ENCODE measurements at places on chromosomes 12 and 14.

- no peak for DNase-seq
Measured at GRCh38 chr14:59363531-59364226, 101.5 kb downstream of the GPR135 start.

DNA sequence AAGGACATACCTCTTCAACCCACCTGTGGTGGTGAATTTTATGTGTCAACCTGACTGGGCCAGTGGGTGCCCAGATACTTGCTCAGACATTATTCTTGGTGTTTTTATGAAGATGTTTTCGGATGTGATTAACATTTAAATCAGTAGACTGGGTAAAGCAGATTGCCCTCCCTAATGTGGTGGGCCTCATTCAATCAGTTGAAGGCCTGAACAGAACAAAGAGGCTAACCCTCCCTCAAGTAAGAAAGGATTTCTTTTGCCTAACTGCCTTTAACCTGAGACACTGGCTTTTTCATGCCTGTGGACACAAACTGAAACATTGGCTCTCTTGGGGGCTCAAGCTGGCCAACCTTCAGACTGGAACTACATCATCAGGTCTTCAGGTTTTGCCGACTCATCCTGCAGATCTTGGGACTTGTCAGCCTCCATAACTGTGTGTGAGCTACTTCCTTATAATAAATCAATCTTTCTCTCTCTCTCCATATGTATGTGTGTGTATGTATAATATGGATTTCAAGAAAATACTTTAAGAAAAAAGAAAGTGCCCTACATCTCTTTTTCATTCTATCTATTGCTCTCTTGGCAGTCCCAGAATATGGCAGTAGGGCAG lies 39.4 kb downstream of the RTN1 start:
- DNase-seq = no peak

- no peak for DNase-seq
Measured at GRCh38 chr14:54515670-54516069, 6.0 kb downstream of the CGRRF1 start.

- no peak for DNase-seq
Measured at GRCh38 chr14:64736271-64737169, 32.3 kb downstream of the PLEKHG3 start.

- DNase-seq = no peak
Measured at GRCh38 chr14:59450716-59451115, 14.5 kb downstream of the GPR135 start.

- no peak for DNase-seq
Measured at GRCh38 chr12:45268672-45269411, 52.9 kb downstream of the ANO6 start.

- DNase-seq = no peak
Measured at GRCh38 chr12:107929436-107929835, 154.9 kb downstream of the ASCL4 start.

GRCh38 chr12:90174198-90174510 lies 465.5 kb upstream of the ATP2B1 start:
- no peak for DNase-seq

DNA sequence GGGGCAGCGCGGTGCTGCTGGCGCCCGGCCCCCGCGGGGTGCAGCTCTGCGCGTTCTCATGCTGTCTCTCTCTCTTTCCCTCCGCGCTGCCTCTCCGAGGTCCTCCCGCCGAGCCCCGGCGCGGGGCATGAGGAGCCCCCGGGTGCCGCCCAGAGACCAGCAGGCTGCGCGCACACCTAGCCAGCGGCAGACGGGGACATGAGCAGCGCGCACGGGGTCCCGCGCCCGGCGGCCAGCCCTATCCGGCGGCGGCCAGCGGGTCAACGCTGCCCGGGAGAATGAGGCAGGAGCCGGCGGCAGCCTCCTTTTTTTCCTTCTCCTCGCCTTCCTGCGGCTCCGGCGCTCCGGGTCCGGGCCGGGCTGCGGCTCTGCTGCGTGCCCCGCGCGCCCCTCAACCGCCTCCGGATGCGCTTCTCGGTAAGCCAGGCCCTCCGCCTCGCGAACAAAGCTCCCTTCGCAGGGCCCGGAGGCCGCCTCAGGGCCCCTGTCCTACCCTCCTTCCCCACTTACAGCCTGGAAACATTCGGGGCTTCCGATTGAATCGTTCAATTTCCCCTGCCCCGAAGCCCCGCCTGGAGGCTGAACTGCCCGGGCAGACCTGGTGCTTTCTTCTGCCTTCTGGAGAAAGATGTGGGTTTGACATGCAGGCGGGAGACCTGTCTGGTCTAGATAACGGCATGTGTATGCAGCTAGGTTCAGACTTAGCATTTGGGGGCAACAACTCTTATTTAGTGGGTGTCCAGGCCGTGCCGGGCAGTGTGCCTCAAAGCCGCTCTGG lies at the start of gene TUNAR:
Gene TUNAR, plus strand, starts transcription at position 72 of the 778 bp plus-strand sequence.
- DNase-seq = no peak

DNA sequence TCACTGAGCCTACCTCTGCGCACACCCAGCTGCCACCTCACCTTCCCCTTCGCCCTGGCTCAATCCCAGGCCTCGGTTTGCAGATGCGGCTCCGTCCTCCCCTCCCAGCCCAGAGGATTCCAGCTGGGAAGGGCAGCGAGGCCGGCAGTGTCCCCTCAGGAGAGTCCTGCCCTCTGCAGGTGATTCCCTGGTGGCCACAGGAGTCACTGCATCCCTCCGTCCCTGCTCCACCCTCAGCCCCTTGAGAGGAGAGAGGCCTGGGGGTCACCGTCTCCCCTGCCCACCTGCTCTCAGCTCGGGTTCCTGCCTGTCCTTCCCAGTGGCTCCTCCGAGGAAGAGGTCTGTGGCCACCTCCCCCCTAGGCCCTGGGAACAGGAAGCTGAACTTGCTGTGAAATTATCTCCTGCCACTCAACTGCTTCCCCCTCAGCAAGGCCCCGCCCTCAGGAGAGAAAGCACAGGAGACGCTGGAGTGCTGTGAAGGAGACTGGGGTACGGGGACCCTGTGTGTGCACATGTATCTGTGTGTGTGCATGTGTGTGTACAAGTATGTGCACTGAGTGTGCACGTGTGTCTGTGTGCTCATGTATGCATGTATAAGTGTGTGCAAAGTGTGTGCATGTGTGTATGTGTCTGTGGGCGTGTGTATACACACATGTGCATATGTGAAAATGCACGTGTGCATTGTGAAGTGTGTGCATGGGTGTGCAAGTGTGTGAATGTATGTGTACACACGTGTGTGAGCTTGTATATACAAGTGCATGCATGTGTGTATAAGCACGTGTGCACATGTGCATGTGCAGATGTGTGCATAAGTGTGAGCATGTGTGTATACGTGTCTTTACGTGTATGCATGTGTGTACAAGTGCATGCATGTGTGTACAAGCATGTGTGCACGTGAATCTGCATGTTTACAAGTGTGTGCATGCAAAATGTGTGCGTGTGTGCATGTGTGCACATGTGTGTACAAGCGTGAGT lies 13.2 kb upstream of the GALNT9 start:
- DNase-seq = no peak

DNA sequence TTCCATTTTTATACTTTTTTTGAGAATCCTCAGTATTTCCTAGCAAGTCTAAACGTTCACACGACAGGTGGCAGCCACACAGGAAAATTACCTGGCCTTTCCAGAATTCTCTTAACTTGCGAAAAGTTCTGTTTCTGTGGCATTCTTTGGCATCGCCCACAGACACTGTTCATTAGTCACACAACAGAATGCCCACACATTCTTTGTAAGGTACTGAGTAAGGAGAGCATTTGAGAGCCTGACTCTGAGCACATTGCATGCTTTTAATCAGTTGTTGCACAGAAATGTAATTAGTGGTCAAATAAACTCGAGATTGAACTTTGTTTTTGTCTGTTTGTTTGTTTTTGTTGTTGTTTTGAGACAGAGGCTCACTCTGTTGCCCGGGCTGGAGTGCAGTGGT lies 52.4 kb downstream of the LMNTD1 start:
- DNase-seq = no peak

DNA sequence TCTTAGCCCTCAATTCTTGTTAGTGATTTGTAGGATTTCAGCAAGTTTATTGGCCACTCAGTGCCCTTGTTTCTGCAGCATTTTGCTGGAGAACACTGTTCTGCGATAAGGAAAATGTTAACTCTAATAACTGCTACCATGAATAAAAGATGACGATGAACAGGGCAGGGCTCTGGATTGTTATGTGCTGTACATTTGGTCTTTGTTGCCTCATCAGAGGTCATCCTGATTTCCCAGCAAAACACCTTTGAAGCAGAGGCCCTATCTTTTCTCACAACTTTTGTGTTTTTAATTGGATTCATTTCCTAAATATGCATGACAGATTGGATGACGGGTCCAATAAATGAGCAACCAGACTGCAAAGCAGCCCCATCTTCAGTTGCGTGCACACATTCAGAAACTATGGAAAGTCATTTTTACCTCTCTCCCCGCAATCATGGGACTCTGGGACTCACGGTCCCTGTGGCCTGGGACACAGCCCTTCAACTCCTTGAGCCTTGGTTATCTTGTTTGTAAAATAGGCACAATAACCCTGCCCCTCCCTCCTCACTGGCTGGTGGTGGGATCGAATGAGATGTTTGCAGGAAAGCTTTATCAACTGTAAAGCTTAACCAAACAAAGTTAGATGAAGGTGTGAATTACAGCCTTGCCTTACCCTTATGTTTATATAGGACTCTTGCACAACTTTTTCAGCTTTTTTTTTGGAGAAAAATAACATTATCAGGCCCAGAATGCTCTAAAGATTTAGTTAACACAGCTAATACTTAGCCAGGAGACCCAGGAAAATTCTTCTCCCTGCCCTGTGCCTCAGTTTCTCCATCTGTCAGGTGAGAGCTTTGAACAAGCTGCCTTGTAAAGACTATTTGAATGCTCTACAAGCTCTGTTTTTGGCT lies 45.4 kb downstream of the RPH3A start:
- DNase-seq = no peak

DNA sequence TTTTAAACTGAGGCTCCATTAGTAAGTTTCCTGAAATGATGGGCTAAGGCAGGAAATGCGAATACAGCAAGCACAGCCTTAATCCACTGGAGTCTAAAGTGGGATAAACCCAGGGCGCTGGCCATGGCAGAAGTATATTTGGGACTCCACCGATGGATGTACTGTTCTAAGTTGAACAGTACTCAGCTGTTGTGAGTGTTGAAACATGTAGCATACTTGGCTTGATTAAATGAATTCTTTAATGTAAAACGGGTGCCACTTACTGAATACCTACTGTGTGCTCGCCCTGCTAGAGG lies 996 bp downstream of the SSPN start:
- DNase-seq = no peak

Measured in activated T-cell treated with anti-CD3 and anti-CD28 coated beads for 4 hours (primary cell).